ENCODE measurements at places on chromosomes 1 and 21.

GRCh38 chr1:182875889-182876288, 36.7 kb downstream of the DHX9 start:
- no peaks in the 10 kb centered on the region for H3K27me3 ChIP-seq
- no peak overlapping the region for H3K4me3 ChIP-seq
- no peaks in the 10 kb centered on the region for H3K4me1 ChIP-seq
- H3K36me3 ChIP-seq: peaks cover 16% of the 10 kb centered on the region
- DNase-seq: no peak

DNA sequence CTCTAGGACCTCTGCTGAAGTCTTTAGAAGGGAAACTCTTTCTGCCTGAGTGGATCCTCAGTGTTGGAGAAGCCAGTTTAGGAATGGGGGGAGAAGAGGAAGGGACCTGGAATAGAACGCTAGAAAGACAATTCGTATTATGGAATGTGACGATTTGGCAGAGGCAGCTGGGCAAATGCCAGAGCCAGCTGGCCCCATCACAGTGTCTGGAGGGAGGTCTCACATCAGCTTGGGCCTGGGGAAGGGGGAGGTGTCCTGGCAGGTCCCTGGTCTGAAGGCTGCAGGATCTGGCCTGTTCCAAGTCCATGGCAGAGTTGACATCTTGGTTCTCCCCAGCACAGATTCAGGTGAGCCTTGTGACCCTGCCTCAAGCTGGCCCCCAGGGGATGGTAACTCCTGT, 11.3 kb downstream of the TMCC2 start:
- H3K27ac ChIP-seq: no peak overlapping the region
- DNase-seq: no peak
- H3K36me3 ChIP-seq: no peaks in the 10 kb centered on the region
- peaks cover 7% of the 10 kb centered on the region for H3K4me1 ChIP-seq

DNA sequence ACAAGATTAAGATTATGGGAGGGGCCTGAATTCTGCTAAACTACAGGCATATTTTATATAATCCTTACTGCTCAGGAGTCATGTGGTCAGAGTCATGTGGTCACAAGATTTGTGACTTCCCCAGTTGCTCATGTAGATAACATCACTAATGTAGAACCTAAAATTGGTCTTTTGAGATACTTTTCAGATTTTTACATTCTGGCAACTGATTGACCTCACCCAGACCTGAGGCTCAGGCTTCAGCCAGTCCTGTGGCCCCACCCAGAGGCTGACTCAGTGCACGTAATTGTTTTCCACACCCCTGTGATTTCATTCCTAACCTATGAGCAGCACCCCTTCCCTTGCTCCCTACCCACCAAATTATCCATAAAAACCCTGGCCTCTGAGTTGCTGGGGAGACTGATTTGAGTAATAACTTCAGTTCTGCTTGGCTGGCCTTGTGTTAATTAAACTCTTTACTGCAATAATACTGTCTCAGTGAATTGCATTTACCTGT, 41.7 kb upstream of the ZNF326 start:
- H3K4me3 ChIP-seq: no peak overlapping the region
- no peaks in the 10 kb centered on the region for H3K36me3 ChIP-seq
- H3K27me3 ChIP-seq: no peaks in the 10 kb centered on the region
- no peak overlapping the region for H3K27ac ChIP-seq
- peaks cover 8% of the 10 kb centered on the region for H3K4me1 ChIP-seq
- peak; percentile 12 for DNase-seq

DNA sequence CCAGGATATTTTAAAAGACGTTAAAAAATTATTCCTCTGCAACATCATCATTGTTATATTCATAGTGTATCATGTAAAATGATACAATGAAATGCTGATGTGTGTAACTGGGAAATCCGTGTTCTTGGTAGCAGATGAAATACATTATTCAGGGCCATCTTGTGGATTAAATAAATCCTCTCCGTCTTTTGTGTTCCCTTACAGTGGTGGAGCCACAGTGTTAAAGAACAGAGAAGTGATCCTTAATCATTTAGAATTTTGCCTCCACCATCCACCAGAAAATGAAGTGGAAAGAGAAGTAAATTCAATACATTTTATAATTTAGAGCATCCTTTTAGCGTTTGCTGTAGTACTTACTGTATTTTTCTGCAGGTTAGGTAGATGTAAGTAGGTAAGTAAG, 1.3 kb downstream of the DYRK3 start:
- no peak overlapping the region for H3K27ac ChIP-seq
- no peaks in the 10 kb centered on the region for H3K36me3 ChIP-seq

GRCh38 chr1:26900001-26900814, at the start of gene GPATCH3:
Gene GPATCH3 (minus strand): TSS chr1:26900467. CDS start chr1:26900442, 25 bp downstream.
- peak within 1 kb of the TSS; percentile 82 for H3K27ac ChIP-seq
- peaks cover 20% of the 10 kb centered on the region for H3K4me1 ChIP-seq
- no peaks in the 10 kb centered on the region for H3K27me3 ChIP-seq
- peaks cover 15% of the 10 kb centered on the region for H3K36me3 ChIP-seq

DNA sequence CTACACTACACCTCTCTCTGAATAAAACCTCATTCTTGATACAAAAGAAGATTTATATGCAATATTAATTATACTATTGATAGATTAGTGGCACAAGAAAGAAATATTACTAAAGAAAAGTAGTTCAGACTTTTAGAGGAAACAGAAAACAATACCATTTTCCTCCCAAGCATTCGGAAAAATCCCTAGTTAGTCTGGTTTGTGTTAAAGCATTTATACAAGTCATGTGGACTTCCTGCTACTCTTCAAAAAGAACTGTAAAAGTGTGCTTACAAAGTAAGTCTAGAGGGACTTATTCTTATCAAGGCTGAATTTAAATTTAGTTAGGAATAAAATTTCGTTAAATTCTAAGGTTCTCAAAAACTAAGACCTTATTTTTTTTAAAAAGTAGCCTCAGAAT, 129.1 kb downstream of the ATP1B1 start:
- no peaks in the 10 kb centered on the region for H3K27me3 ChIP-seq
- H3K27ac ChIP-seq: no peak overlapping the region
- no peak overlapping the region for H3K4me3 ChIP-seq
- no peaks in the 10 kb centered on the region for H3K36me3 ChIP-seq
- no peak for DNase-seq

DNA sequence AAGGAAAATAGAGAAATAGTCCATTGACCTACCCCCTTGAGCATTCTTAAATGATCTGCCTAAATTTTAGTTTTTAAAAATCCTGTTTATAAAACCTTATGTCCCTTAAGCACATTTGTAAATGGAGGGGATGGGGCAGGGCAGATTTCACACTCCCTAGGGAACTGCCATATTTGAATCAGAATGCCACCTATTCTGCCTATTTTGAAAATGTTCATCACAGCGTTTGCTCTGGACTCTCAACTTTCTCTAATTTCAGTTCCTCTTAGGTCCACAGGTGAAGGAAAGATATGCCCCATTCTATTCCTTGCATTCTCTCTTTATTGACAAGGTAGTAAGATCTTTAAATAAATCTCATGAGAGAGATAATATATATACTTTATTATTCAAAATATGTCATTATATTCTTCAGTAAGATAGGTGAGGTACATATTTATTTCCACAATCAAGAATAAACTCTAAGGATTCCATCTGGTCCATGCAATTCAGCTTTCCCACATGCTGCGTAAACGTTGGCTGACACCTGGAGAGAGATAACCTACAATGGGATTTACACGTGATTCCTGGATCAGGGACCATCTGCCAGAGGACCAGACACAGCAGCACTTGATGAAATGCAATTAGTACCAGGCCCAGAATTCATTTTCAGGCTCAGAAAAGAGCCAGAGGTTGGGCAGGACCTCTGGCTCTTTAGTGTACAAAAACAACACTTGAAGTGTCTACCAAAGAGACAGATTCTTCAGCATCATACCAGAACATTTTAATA, 1.2 kb upstream of the LPGAT1 start:
- H3K4me3 ChIP-seq: no peak overlapping the region
- H3K4me1 ChIP-seq: peaks cover 44% of the 10 kb centered on the region
- no peak overlapping the region for H3K27ac ChIP-seq

- no peak for DNase-seq
- no peaks in the 10 kb centered on the region for H3K36me3 ChIP-seq
- H3K27me3 ChIP-seq: no peaks in the 10 kb centered on the region
- no peak overlapping the region for H3K27ac ChIP-seq
- H3K4me1 ChIP-seq: no peaks in the 10 kb centered on the region
- no peak overlapping the region for H3K4me3 ChIP-seq
These were observed 93.7 kb upstream of the ETS2 start for GRCh38 chr21:38712071-38712470.

DNA sequence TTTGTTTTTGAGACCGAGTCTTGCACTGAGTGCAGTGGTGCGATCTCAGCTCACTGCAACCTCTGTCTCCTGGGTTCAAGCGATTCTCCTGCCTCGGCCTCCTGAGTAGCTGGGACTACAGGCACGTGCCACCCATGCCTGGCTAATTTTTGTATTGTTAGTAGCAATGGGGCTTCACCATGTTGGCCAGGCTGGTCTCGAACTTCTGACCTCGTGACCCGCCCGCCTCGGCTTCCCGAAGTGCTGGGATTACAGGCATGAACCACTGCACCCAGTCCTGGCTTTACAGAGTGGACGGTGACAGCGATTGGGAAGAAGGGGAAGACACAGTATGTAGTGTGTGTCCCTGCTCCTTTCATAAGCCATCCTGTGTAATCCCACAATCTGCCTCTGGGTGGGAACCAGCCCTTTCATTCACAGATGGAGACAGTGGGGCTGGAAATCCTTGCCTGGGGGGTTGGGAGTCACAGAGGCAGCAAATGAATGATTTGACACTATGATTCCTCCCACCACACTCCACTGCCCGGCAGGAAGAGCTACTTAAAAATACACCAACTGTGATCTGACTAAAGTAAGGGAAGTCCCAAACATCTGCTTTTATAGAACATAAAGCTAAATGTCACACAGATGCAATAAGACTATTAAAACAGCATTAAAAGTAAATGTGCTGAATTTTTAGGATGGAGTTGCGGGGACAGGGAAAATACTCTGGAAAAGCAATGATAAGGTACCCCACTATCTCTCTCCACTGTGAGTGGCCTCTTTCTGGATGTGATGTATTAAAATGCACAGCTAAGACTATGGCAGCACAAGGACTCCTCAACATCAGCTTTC, 4.5 kb downstream of the PARP1 start:
- H3K36me3 ChIP-seq: peaks cover 45% of the 10 kb centered on the region
- H3K27me3 ChIP-seq: no peaks in the 10 kb centered on the region
- H3K27ac ChIP-seq: peak overlapping the region; percentile 55
- peaks cover 54% of the 10 kb centered on the region for H3K4me1 ChIP-seq
- H3K4me3 ChIP-seq: peak overlapping the region; percentile 1

DNA sequence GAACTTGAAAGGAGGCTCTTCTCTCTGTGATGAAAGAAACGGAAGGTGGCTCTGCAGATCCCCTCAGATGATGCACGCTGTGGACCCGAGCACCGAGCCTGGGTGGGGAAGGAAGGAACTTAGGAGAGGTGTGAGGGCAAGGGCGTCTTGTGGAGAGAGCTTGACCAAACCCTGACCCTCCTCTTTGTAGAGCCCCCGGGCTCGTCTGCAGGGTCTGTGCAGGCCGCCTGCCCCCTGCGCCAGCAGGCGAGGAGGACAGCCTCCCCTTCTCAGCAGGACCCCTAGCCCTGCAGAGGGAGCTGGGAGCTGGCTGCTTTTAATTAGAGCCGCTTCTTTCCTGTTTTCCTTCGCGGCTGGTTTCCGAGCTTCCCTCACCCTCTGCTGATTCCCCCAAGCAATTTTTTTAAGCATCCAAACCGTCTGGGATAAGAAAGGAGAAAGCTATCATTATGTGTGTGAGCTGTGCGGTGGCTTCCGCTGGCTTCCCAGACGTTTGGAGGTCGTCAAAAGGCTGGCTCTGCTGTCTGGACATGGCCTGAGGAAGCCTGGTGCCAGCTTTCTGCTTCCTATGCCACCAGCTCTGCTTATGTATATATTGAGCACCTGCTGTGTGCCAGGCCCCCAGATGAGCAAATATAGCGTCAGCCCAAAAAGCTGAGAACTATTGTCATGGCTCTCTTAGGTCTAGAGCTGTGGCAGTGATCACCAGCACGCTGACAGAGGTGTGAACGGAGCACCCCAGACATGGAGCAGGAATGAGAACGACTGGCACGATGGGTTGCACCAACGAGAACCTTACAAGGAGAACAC, 160.2 kb upstream of the IRF2BP2 start:
- H3K36me3 ChIP-seq: no peaks in the 10 kb centered on the region
- H3K4me3 ChIP-seq: no peak overlapping the region
- H3K27me3 ChIP-seq: no peaks in the 10 kb centered on the region
- peaks cover 39% of the 10 kb centered on the region for H3K4me1 ChIP-seq
- H3K27ac ChIP-seq: no peak overlapping the region

GRCh38 chr1:156213644-156213966, 798 bp downstream of the PMF1 start:
- H3K4me1 ChIP-seq: peaks cover 19% of the 10 kb centered on the region
- peak overlapping the region; percentile 92 for H3K4me3 ChIP-seq
- H3K27ac ChIP-seq: peak overlapping the region; percentile 94
- peaks cover 25% of the 10 kb centered on the region for H3K36me3 ChIP-seq

DNA sequence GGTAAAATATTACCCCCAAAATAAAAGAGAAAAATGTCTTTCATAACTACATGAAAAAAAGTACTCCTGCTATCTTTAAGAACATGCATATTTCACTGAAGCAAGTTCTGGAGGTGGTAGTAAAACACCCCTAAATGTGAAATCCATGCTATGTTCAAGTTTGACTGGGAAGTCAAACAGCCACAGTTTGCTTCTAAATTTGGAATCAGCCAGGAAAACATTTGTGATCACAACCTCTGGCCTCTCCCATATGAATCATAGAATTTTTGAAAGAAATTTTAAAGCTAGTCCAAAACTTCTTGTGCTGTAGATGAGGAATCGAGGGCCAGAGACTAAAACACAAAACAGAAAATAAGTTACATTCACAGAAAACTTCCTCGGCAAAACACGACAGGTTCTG, 6.6 kb downstream of the SORT1 start:
- peaks cover 66% of the 10 kb centered on the region for H3K27me3 ChIP-seq
- no peak for DNase-seq
- H3K36me3 ChIP-seq: no peaks in the 10 kb centered on the region
- H3K4me1 ChIP-seq: peaks cover 29% of the 10 kb centered on the region
- H3K27ac ChIP-seq: no peak overlapping the region
- H3K4me3 ChIP-seq: no peak overlapping the region

GRCh38 chr1:15185617-15186016, 32.1 kb downstream of the TMEM51 start:
- no peak overlapping the region for H3K4me3 ChIP-seq
- DNase-seq: no peak
- H3K4me1 ChIP-seq: no peaks in the 10 kb centered on the region
- H3K36me3 ChIP-seq: no peaks in the 10 kb centered on the region
- H3K27me3 ChIP-seq: no peaks in the 10 kb centered on the region
- H3K27ac ChIP-seq: no peak overlapping the region

- no peaks in the 10 kb centered on the region for H3K36me3 ChIP-seq
- H3K27ac ChIP-seq: no peak overlapping the region
- no peak overlapping the region for H3K4me3 ChIP-seq
- no peaks in the 10 kb centered on the region for H3K27me3 ChIP-seq
- H3K4me1 ChIP-seq: no peaks in the 10 kb centered on the region
- DNase-seq: no peak
These were observed 16.6 kb upstream of the CCDC181 start for GRCh38 chr1:169443923-169444322.

GRCh38 chr1:109011335-109011734, 30.6 kb downstream of the WDR47 start:
- no peaks in the 10 kb centered on the region for H3K27me3 ChIP-seq
- no peak overlapping the region for H3K27ac ChIP-seq
- no peaks in the 10 kb centered on the region for H3K4me1 ChIP-seq
- no peak for DNase-seq
- H3K4me3 ChIP-seq: no peak overlapping the region

GRCh38 chr21:44289381-44290010, 3.8 kb downstream of the AIRE start:
- no peaks in the 10 kb centered on the region for H3K27me3 ChIP-seq
- DNase-seq: no peak
- H3K4me1 ChIP-seq: peaks cover 5% of the 10 kb centered on the region
- no peak overlapping the region for H3K4me3 ChIP-seq
- no peaks in the 10 kb centered on the region for H3K36me3 ChIP-seq

GRCh38 chr1:38549191-38549590, 310.4 kb downstream of the RRAGC start:
- H3K4me1 ChIP-seq: no peaks in the 10 kb centered on the region
- H3K27me3 ChIP-seq: peaks cover 10% of the 10 kb centered on the region
- no peak overlapping the region for H3K4me3 ChIP-seq
- no peaks in the 10 kb centered on the region for H3K36me3 ChIP-seq
